Activated CD4-positive, CD25-positive, alpha-beta regulatory T cell treated with anti-CD3 and anti-CD28 coated beads, Interleukin-2, amount 50 U/mL, for 16 hours (primary cell): ENCODE measurements at places on chromosomes 2 and 18.

GRCh38 chr2:27211241-27211942, 449 bp upstream of the ATRAID start:
- DNase-seq, result no peak

GRCh38 chr2:30325600-30326328, 94.4 kb downstream of the LBH start:
- DNase-seq, result no peak

GRCh38 chr2:72104821-72105588, 42.7 kb downstream of the CYP26B1 start:
- no peak for DNase-seq

- no peak for DNase-seq
Observed at GRCh38 chr2:225995796-225996461, 596.4 kb downstream of the NYAP2 start.

DNA sequence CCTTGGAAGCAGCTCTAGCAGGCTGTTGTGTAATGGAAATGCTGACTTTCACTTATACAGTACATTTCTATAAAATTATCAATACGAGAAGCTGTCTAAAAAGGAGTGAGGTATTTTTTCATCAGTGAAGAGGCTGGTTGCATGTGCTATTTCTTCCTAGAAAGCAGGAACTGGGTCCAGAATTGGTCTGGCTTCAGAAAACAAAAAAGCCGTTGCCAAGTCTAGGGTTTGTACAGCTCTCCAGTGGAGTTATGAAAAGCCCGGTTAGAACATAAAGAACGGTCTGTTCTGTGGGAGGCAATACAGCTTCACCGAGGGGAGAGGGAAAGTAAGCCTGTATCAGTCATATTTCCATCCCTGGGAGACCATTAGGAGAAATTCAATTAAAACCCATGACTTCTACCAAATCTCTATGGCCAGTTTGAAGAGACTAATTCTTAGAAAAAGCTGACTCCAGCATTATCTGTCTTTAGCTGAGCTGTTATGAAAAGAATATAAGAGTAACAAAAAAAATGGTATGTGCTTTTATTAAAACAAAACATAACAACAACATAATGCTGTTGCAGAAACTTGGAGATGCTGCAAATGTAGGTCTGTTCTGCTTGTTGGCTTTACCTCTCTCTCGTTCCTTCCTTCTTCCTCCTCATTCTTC, 217.0 kb downstream of the CMPK2 start:
- no peak for DNase-seq
